ENCODE measurements at places on chromosomes 2 and 18. TPM values are rescaled to one million over a fixed set of nuclear protein-coding genes. Genes with fewer than 3 reads are reported as not detected.

Gene AGAP1
- total RNA-seq: 26.8 TPM

Gene CENPA
- 54.6 TPM for total RNA-seq

Gene NMUR1
- not detected for total RNA-seq

Gene CABYR
- total RNA-seq: 11.7 TPM

Gene GKN2
- 3.7 TPM for total RNA-seq

Gene ACVR1
- total RNA-seq: 35.3 TPM

Gene LYG1
- 1.6 TPM for total RNA-seq

Gene SCN2A
- not detected for total RNA-seq

Gene AAMP
- 189 TPM for total RNA-seq

Gene FHOD3
- 2.5 TPM for total RNA-seq

Gene KANSL3
- total RNA-seq: 34.1 TPM

Gene HOXD10
- 7.5 TPM for total RNA-seq

Gene CFAP65
- total RNA-seq: 0.15 TPM

Gene TUBA4B
- total RNA-seq: 0.26 TPM

Gene LRRC30
- total RNA-seq: not detected

Gene SIGLEC15
- 0.44 TPM for total RNA-seq

Gene C1GALT1C1L
- total RNA-seq: 2.2 TPM

Gene AQP12B
- total RNA-seq: not detected

Gene AQP12A
- total RNA-seq: not detected

Gene KATNAL2
- total RNA-seq: 0.75 TPM

Gene SNED1
- 0.43 TPM for total RNA-seq

Gene C2orf66
- 0.07 TPM for total RNA-seq

Gene SLC35F6
- 36.0 TPM for total RNA-seq

Gene RAB31
- 32.2 TPM for total RNA-seq

Gene TSPYL6
- total RNA-seq: not detected

Gene C1D
- total RNA-seq: 36.0 TPM

Gene HOXD9
- total RNA-seq: 1.7 TPM

Gene RMDN2
- total RNA-seq: 4.9 TPM

Gene PLEK
- total RNA-seq: not detected

Gene ATP8B1
- 9.9 TPM for total RNA-seq

Gene SP140L
- 4.1 TPM for total RNA-seq

Gene PSMA8
- total RNA-seq: not detected

Gene RIT2
- total RNA-seq: not detected

Gene SDC1
- 184 TPM for total RNA-seq

Gene CDH2
- total RNA-seq: 48.7 TPM

Gene ZC3H6
- total RNA-seq: 0.34 TPM

Gene MROH2A
- 0.32 TPM for total RNA-seq

Measured in A549 treated with DMSO at 1 μM for 4 hours (cell line).